SK-MEL-5 (cell line): ENCODE measurements at places on chromosomes 6 and 20.

GRCh38 chr6:111799576-111800258 lies 73.5 kb downstream of the FYN start:
- no peak for DNase-seq

DNA sequence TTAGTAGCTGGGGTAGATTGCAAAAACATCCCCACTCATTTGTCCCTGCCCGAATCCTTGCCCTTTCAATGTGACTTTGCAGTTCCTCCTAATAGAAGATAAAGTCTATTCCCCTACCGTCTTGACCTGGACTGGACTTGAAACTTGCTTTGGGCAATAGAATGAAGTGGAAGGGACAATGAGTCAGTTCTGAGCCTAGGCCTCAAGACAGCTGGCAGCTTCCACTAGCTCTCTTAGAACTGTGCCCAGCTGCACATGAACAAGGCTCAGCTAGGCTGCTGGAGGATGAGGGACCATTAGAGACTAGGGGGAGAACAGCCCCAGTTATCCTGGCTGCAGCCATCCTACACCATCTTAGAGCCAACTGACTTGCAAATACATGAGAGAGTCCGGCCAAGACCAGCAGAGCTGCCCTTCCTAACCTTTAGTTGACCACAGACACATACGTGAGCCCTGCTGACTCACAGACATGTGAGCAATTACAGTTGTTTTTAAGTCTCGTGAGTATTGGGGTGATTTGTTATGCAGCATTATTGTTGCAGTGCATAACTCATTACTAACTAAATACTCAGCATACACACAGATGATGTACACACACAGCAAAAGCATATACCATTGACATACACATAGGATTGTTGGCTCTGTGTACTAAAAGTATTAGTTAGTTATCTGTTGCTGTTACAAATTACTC lies 105.5 kb downstream of the DHX35 start:
- DNase-seq: no peak

GRCh38 chr20:40689100-40689942 lies at the start of gene MAFB:
TSS of gene MAFB (minus strand) at chr20:40689236. CDS start at chr20:40688850, 386 bp downstream.
- DNase-seq: peak; percentile 89

DNA sequence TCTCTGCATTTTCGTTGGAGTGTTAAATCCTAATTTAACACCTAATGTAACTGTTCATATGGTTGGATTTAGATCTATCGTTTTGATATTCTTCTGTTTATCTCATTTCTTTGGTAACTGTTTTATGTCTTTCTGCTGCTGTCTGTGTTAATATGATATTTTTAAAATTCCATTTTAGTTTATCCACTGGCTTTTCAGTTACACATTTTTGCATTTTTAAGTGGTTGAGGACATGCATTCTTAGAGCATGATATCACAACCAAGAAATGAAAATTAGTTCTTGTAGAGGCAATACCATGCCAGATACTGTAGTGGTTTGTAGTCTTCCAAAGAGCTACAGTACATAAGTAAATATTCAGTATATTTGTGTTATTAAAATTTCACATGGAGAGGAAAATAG lies 58.6 kb downstream of the LIN28B start:
- DNase-seq: no peak

DNA sequence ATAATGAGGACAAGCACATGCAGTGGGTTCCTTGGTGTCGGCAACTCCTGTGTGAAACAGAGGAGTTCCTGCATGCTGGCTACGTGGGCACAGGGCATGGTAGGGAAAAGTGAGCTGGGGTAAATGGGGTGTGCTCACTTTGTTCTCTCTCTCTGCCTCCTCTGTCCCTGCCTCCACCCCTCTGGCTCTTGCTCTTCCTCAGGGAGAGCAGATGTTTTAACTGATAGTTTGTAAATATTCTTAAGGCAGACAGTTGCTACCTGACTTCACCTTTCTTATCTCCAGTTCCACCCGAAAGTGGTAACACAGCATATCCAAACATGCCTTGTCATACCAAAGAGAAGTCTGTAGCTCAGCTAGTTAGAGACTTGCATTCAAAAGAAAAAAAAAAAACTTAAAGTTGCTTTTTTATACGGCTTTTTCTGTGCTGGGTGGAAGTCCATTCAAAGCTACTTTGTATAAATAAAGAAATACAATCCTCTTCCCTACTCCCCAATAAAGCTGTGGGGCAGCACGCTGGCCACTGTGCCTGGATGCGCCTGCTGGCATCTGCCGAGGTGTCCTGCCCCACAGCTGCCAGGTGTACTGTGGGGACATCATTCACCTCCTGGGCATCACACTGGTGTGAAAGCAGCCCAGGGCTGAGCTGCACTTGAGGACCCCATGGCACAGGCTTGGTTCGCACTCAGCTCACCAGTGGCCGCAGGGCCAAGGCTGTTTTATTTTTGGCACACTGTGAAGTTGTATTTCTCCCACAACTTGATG lies 93.6 kb downstream of the FOXC1 start:
- no peak for DNase-seq

DNA sequence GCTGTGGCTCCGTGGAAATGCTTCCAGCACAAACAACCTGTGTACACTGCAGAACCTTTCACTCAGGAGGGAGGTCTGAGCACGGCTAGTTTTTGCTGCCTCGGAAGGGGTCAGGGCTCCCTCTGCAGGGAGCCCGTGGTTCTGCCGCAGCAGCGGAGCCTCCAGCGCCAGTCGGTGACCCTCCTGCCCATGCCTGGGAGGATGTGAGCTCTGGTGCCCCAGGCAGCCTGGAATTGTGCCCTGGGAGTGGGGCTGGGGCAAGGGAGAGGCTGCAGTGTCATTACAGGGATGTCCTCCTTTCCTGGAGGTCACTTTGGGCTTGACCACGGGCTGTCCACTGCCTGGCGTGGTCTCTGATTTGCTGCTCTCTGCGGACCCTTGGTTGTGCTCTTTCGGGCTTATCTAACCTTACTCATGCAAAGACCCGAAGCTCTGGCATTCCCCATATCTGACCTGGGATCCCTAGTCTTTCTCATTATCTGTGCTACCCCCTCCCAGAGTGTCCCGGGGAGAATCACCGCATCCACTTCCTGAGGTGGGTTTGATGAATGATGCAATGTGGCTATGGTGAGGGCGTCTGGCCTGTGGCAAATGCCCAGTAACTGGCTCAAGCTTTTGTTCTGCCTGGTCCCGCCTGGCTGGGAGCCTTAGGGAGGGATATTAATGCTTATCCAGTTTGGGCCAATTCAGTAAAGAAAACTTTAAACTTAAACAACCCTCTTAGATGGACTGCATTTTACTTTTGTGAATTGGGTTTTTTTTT lies 59.6 kb upstream of the TAGAP start:
- peak; percentile 60 for DNase-seq

GRCh38 chr6:12101653-12102312 lies 89.7 kb downstream of the HIVEP1 start:
- DNase-seq: no peak

DNA sequence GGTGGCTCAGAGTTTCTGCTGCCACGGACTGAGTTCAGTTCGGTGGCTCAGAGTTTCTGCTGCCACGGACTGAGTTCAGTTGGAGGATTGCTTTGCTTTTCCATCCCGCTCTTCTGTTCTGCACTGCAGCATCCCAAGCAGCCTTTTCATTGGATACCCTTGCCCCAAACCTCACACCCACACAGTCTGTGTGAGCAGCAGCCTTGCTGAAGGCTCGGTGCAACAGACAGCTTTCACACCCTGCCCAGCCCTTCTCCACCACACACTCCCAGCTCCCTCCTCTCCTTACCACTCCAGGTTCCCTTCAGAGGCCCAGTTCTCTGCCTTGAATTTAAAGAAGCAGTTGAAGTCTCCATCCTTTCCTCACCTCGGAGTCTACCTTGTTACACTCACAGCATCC lies 52.5 kb upstream of the CHD6 start:
- DNase-seq: no peak

DNA sequence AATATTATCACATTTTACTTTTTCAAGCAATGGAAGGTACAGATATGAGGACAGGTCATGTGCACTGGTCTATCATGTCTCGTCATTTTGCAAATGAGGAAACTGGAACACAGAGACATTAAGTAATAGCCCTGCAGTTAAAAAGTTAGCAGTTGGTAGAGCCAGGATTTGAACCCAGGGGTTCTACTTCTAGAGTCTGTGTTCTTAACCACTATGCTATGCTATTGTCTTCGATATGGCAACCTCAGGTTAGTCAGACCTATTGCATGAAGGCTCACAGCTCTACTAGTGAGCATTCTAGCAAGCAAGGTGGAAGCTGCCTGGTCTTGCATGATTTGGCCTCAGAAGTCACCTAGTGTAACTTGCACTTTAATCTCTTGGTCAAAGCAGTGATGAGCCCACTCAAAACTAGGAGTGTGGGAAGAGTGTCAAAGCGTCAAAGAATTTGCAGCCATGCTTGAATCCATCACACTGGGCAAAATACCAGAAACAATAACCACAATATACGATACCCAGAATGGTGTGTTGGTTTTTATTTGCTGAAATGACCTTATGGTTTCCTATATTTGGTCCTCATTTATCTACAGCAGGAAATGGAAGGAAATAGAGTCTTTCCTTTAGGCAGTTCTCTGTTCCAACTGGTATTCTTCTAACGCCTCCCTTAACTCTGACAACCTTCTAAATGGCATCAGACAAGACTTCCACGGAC lies 20.4 kb upstream of the BMP2 start:
- peak; percentile 16 for DNase-seq

GRCh38 chr20:53077373-53078205 lies 105.4 kb downstream of the TSHZ2 start:
- no peak for DNase-seq

GRCh38 chr20:46544576-46544975 lies 5.9 kb downstream of the OCSTAMP start:
- no peak for DNase-seq

- DNase-seq: peak; percentile 90
Observed at GRCh38 chr6:31652925-31653724, 664 bp upstream of the BAG6 start.

- DNase-seq: peak; percentile 99
Observed at GRCh38 chr6:29797135-29797534, 30.5 kb upstream of the HLA-G start.

DNA sequence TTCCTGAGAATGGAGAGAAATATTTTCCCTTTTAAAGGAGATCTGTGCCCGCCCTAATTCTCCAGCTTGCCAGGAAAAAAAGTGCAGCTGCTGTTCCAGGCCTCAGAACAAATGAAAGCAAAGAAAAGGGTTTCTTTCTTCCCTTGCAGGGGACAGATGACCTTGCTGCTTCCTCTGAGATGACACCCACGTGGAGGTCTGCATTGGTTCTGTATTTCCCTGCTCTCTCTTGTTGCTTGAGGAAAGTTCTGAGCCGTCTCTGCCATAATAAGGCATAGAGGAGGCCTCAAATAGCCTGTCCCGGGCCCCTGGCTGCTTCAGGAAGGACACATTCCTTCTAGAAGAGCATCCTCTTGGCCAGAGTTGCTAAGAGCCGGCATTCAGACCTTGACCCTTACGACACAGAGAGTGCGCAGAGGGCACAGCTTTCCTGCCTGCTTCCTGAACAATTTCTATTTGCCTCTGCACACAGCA lies 501.8 kb upstream of the SULF2 start:
- DNase-seq: no peak

DNA sequence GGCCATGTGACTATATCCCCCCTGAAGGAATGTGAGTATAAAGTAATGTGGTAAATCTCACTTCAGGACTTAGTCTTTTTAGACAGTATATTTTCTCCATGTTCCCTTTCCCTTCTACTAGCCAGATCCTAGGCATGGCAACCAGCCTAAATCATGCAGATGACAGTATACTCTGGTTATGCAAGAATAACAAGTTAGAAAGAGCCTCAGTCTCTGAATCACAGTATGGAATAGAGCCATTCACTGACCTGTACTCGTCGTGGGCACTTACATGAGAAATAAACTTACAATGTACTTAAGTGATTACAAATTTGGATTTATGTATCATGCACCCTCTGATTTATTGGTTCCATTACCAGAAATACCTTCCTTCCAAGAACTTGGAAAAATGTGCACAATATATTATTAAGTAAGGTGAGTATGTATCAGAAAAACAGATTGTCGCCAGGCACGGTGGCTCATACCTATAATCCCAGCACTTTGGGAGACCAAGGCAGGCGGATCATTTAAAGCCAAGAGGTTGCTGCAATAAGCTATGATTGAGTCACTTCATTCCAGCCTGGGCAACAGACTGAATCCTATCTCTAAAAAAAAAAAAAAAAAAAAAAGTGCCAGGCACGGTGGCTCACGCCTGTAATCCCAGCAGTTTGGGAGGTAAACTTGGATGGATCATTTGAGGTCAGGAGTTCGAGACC lies 25.1 kb upstream of the FAM8A1 start:
- DNase-seq: no peak

DNA sequence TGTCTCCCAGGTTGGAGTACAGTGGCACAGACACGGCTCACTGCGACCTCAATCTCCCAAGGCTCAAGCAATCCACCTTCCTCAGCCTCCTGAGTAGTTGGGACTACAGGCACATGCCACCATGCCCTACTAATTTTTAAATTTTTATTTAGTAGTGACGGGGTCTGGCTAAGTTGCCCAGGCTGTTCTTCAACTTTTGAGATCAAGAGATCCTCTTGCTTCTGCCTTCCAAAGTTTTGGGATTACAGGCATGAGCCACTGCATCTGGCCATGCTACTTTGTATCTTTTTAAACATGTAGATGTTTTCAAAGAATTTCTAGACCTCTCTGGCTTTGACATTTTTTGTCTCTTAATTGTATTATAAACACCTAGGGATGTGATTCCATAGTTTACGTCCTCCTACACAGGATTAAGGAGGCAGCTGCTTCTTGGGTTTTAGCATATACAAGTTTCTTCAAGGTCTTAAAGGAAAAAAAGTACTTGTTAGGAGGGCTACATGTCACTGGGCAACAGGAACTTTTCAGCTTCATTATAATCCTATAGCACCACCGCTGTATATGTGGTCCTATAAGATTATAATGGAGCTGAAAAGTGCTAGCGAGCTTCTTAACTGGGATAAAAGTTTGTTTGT lies 1.3 kb downstream of the ADAT2 start:
- DNase-seq: no peak

- no peak for DNase-seq
Observed at GRCh38 chr20:56630506-56631317, 1.6 kb downstream of the TFAP2C start.

DNA sequence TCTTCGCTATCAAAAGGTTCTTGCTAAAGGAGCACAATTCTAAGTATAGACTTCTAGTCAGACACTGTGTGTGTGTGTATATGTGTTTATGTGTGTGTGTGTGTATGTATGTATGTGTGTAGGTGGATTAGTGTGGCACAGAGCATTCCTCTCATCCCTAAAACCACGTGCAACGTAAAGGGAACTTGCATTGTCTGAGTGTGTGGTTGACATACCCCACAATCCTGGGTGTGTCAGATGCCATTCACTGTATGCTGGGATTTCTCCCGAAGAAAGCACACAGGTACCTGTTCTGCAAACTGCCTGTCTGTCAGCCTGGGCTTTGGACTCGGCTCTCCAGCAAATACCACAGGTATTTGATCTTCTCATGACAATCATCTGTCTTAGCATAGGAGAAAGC lies 42.3 kb upstream of the TBC1D7 start:
- DNase-seq: no peak
